ENCODE measurements at places on chromosomes 12 and 14. TPM values are rescaled to one million over a fixed set of nuclear protein-coding genes. Genes with fewer than 3 reads are reported as not detected.

The RNASE3 gene
- not detected for total RNA-seq

The EMP1 gene
- 7.8 TPM for total RNA-seq

The KIF26A gene
- total RNA-seq = 17.8 TPM

The ACSM4 gene
- total RNA-seq = not detected

The GDF3 gene
- not detected for total RNA-seq

The TMTC3 gene
- 20.0 TPM for total RNA-seq

The C12orf60 gene
- 1.3 TPM for total RNA-seq

The CPSF2 gene
- total RNA-seq = 21.9 TPM
